ENCODE measurements at places on chromosomes 16 and 17.

DNA sequence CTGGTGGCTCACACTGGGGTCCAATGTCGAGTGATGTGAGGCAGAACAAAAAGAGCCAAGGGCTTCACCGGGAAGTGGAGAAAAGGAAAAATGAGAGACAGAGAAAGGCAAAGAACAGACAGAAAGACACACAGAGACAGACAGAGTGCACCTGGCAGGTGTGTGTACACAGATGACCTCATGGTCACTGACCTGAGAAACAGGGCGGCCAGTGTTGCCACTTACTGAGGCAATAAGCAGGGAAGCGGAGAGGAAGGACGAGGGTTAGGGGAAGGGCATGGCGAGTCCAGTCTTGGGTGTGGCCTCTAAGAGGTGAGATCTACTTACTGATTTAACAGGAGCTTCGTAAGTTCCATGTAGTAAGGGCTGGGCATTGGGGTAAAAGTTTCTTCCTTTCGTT lies 7.5 kb downstream of the GINS2 start:
- ATAC-seq = no peak

DNA sequence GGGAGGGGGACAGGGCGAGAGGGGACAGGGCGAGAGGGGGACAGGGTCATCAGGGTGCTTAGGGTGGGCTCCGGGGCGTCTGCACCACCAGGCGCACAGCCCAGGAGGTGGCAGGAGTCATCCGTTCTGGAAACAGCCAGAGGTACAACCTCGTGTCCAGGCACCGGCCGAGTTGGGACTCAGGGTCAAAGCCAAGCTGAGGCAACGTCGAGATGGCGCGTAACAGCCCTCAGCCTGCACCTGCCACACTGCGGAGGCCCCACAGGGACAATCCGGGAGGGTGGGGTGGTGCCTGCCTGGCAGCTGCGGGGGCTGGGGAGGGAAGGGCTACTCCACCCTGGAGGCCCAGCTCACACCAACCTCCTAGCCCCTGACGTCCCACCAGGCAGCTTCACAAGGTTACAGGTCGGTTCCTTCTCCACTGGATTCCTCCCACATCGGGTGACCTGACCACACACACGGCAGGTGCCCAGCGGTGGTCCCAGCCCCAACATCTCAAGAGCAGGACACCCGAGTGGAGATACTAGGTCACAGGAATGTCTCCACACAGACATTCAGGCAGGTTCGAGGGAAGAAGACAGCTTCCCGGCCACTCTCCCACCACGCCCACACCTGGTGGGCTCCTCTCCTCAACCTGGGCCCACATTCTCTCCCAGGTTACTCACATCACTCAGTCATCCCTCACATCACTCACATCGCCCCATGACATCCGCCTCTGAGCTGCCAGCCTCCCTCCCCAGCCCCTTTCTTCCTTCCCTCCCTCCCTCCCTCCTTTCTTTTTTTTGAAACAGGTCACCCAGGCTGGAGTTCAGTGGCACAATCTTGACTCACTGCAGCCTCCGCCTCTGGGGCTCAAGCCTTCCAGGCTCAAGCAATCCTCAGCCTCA lies 47.3 kb downstream of the RPH3AL start:
- no peak for ATAC-seq

DNA sequence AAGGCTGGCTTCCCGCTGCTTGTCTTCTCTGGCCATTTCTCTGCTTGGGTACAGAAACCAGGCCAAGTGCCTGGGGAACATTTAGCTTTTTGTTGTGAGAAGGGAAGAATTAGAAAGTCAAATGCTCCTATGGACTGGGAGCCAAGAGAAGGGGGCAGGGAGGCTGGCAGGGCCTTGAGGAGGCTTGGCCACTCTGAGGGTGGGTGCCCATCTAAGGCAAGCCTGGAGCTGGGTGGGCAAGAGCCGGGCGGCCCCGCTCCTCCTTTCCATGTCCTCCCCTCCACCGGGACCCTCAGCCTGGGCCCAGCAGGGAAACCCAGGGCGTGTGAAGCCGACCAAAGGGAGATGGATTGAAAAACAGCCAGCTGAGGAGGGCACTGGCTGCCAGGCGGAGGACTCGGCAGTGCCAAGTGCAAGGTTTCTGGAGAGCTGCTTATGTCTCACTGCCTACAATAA lies 69.4 kb downstream of the NTN1 start:
- no peak for ATAC-seq

- no peak for ATAC-seq
Observed at GRCh38 chr16:84964386-84965128, 46.8 kb downstream of the ZDHHC7 start.

DNA sequence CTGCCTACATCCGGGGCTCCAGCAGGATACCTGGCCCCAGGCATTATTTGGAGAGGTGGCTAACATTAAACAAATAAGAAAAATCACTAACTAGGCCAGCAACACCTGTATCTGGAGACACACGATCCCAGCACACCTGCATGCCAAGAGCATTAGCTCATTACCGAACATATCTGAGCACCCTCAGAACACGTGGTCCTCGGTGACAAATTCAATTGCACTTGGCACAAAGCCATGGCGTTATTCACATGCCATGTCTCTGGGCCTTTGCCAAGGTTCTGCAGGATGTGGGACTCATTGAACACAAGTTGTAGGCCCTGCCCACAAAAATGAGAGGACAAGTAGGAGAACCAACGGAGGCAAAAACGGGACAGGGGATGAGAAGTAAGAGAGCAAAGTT lies 552.3 kb downstream of the TOX3 start:
- no peak for ATAC-seq

DNA sequence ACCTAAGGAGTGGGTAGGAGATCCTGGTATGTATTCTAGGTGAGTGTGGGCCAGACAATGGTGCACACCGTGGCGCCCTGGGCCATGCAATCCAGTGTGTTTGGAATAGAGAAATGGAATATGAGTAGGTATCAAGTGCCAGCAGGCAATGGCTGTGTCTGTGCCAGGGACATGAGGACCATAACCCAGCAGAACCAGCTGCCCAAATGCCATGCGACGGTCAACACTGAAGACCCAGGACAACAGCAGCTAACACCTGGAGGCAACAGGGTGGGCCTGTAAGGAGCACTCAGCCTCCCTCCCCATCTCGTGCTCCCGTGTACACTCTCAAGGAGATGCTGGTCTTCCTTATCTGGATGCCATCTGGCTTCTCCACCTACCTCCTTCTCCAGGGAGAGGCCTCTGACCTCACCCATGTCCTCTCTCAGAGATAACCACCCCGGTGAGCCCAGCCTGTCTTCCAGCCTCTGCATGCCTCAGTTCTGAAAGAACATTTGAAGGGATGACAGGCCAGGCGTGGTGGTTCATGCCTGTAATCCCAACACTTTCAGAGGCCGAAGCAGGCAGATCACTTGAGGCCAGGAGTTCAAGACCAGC lies 750 bp upstream of the GSDMB start:
- no peak for ATAC-seq

DNA sequence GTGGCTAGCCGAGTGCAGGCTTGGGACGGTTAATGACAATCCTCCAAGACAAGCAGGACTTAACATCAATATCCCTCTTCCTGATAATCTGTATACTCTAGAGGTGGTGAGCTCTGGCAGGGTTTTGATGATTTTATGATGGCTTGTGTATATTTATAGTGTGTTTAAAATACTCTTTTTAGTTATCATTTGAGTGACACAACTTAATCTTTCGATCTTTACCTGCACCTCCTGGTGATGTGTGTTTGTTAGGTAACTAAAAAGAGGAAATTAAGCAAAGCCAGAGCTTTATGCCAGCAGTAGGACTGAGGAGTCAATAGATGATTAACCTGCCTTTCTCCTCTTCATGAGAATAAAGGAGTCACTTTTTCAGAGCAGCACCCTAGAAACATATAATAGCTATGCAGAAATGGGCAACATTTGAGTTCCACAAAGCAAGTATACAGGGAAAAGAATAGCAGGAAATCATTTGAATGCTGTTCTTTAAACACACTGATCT lies 210.5 kb downstream of the IRX3 start:
- no peak for ATAC-seq

DNA sequence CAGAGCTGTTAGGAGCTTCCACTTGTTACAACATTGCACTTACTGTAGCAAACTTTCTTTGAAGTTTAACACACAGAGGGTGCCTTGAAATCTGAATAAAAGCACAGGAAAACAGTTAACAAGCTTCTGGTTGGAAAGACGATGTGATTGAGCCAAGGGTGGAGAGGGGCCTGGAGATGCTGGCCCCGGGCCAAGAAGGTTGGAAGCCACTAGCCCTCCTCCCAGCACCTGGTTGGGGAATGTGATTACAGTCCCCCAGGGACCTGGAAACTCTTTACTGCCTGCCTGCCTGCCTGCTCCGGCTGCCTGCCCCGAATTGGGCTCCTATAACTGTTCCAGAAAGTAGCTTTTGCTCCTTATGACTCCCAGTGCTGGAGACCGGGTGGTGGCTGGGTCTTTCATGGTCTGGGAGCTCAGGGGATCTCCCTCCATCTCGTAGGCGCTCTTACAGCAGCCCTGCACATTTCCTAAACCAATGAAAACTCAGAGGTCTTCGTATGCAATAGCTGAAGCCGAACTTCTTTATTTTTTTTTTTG lies 48.0 kb upstream of the ZFHX3 start:
- no peak for ATAC-seq

- ATAC-seq = no peak
Observed at GRCh38 chr17:73017658-73018057, 74.8 kb downstream of the SLC39A11 start.

DNA sequence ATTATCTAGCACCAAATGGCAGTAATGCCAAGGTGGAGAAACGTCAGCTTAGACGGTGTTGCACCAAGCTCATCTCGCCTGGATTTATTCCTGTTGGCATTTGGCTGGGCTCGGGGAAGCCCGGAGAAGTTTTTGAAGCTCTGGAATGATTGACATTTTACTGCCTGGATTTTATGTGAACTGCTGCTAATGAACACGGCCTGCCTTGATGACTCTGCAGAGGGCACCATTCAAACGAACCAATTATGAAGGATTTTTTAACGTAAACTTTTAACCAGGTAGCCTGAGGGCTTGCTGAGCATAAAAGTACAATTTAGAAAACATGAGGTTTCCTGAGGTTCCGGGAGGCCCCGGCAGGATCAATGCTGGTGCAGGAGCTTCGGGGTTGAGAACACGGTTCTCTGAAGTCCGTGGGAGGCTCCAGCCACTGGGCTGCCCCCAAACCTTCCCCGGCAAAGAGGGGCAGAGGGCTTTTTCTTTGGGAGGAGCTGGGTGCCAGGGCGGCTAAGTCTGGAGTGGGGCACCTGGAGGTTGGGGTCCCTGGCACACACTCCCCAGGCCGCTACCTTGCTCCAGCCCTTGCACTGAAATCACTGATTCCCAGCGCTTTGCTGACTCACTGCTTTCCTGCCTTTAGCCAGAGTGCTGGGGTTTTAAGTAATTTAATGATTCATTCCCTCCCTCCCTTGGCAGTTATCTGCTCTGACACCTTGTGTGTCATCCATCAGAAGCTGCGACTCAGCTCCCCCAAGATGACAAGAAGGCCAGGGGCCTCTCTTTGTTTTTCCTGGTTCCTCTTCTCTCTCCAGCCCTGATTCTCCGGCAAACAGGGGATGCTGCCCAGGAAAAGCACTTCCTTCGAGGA lies 161.2 kb upstream of the IRX3 start:
- ATAC-seq = no peak

GRCh38 chr16:56042416-56042815 lies 148.9 kb upstream of the GNAO1 start:
- ATAC-seq = no peak

DNA sequence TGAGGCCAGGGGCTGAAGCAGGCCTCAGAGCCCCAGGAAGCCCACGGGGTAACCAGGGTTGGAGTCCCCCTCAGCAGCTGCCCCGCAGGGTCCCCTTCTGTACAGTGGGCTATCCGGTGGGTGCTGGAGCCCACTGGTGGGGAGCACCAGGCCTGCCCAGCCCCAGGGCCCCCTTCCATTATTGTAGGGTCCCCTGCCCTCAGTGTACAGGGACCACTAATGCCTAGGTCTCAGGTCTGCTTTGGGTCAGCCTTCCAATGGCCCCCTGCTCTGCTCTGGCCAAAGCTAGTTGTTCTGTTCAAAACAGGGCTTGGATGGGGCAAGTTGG lies 1.1 kb downstream of the ADAM11 start:
- ATAC-seq = no peak

- no peak for ATAC-seq
Observed at GRCh38 chr17:13734880-13735279, 133.2 kb upstream of the HS3ST3A1 start.

- ATAC-seq = no peak
Observed at GRCh38 chr17:45426561-45426960, 6.1 kb downstream of the ARHGAP27 start.

DNA sequence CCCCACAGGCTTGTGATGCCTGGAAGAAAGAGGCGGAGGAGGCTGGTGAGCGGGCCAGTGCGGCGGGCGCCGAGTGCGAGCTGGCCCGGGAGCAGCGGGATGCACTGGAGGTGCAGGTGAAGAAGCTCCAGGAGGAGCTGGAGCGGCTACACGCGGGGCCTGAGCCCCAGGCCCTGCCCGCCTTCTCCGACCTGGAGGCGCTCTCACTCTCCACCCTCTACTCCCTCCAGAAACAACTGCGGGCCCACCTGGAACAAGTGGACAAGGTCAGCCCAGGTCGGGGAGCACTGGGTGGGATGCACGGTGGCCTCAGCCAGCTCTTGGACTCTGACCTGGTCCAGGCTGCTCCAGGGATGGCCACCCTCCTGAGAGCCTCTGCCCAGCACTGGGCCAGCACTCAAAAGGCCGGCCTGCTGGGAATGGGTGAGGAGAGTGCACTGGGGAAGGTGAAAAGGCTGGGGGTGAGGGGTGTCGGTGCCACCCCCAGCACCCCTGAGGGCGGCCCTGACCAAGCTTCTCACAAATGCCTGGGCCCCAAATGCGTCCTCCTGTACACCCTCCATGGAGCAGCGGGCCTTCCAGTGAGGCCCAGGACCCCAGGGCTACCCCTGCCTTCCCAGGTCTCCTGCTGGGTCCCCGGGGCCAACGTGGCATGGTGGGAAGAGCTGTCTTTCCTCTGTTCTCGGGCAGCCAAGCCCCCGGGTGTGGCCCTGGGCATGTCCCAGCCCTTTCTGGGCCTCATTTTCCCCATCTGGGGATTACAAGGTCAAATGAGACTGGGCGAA lies 20.8 kb downstream of the UNC13D start:
- no peak for ATAC-seq

- ATAC-seq = no peak
Observed at GRCh38 chr17:82367724-82368524, 3.6 kb upstream of the UTS2R start.

DNA sequence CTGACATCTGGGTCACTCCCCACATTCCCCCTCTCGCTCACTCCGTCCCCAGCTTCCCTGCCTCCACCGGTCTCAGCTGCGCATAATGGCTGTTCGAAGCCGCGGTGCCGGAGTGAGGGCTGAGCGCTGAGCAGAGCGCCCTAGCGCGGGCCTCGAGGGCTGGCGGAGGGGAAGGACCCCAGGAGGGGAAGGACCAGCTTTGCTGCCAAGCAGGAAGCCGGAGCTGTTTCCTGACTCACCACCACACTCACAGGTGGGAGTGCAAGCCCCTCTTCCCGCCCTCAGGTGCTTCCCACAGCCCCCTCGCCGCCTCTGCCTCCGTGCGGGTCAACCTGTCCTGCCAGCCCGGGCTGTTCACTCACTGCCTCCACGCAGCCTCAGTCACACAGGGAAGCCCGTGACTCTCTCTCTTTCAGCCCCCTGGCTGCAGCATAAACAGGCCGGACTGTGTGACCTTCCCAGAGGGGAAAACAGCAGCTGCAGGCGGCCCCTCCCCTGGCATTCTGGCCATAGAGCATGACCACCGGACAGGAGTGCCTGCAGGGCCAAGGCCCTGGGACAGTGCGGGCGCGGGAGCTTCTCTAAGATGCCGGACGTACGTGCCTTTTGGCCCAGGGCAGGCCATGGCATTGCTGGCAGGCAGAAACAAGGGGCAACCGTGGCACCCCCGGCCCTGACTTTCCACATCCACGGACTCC lies 23.7 kb downstream of the SLC43A2 start:
- no peak for ATAC-seq
